Endothelial cell (in vitro differentiated cells): ENCODE measurements at places on chromosomes 16 and 17. TPM values are rescaled to one million over a fixed set of nuclear protein-coding genes. Genes with fewer than 3 reads are reported as not detected.
A peak's percentile ranks its signal among the peaks of the same experiment; 100 is the strongest.

HNF1B gene
- 0.13 TPM for total RNA-seq

NKD1 gene
- 2.4 TPM for total RNA-seq

KCNJ12 gene
- 0.56 TPM for total RNA-seq

CLEC18C gene
- 1.0 TPM for total RNA-seq

SECTM1 gene
- total RNA-seq: not detected

ENPP7 gene
- not detected for total RNA-seq

- no peaks in the 10 kb centered on the region for H3K4me1 ChIP-seq
- H3K4me3 ChIP-seq: no peak overlapping the region
- H3K36me3 ChIP-seq: no peaks in the 10 kb centered on the region
- no peak for DNase-seq
Measured at GRCh38 chr16:58337090-58337444, 42.2 kb upstream of the PRSS54 start.

DNA sequence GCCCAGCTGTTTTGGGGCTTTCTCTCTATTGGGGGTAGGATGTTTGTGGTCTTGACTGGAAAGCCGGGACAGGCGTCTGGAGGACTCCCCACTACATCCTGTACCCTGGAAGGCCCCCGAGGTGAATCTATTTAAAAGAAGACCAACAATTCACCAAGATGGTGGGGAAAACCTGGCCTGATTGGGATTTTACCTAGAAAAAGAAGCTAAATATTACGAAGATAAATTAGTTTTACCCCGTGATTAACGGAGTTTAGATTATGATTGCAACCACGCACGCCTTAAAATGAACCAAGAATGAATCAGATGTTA lies 779 bp upstream of the CCDC102A start:
- H3K4me1 ChIP-seq: peaks cover 31% of the 10 kb centered on the region
- peaks cover 4% of the 10 kb centered on the region for H3K36me3 ChIP-seq
- peak overlapping the region; percentile 4 for H3K27ac ChIP-seq
- DNase-seq: no peak

- peaks cover 17% of the 10 kb centered on the region for H3K36me3 ChIP-seq
- peaks cover 16% of the 10 kb centered on the region for H3K4me1 ChIP-seq
- no peak for DNase-seq
- peaks cover 23% of the 10 kb centered on the region for H3K27me3 ChIP-seq
Measured at GRCh38 chr16:67451061-67451703, 20.3 kb downstream of the HSD11B2 start.

DNA sequence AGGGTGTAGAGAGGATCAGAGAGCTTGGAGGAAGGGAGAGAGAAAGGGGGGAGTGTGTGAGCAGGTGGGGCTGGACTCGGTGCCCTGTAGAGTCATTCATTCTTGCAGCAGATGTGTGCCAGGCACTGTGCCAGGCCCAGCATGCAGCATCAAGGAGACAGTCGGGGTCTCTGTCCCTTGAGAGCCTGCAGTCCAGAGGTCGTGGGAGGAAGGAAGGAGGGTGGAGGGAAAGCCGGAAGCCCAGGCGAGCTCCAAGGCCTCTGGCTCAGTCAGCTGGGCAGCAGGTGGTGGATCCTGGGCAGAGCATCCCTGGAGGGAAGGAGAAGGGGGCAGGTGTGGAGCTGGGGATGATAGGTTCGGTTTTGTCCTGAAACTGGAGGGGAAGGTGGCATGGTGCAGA lies 27.5 kb downstream of the EPN2 start:
- peak overlapping the region; percentile 61 for H3K4me3 ChIP-seq
- peaks cover 81% of the 10 kb centered on the region for H3K4me1 ChIP-seq
- H3K27ac ChIP-seq: peak overlapping the region; percentile 82
- no peak for DNase-seq

GRCh38 chr17:21035406-21035805 lies 7.4 kb downstream of the USP22 start:
- H3K4me3 ChIP-seq: peak overlapping the region; percentile 61
- no peak for DNase-seq
- H3K36me3 ChIP-seq: peaks cover 12% of the 10 kb centered on the region
- peaks cover 61% of the 10 kb centered on the region for H3K4me1 ChIP-seq
- H3K27me3 ChIP-seq: peaks cover 2% of the 10 kb centered on the region
- peak overlapping the region; percentile 93 for H3K27ac ChIP-seq

DNA sequence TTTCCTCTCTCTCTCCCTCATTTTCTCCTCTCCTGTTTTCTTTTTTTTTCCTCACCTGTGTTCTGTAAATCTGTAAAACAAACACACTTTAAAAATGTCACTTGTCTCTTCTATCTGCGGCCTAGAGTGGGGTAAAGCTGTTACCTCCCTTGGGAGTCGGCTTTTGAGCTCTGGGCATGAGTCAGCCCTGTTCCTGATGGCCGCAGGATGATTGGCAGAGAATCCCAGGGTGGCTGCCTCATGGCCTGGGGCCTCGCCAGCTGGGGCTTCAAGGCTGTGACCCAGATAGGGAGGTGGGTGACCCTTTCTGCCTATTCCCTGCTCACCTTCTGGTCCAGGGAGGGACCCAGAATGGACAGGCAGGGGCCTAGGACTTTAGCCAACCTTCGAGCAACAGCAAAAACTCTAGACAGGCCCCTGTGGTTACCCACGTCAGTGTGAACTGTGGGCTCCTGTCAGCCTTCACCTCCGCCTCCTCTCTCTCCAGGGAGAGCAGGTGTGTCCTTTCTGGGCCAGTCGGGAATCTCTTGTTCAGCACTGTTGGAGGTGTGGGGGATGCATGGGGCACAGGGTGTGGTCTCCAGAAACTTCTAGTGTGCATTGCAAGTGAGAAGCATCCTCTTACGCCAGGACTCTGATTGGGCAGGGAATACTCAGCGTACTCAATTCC lies 87.4 kb downstream of the RAP1GAP2 start:
- no peaks in the 10 kb centered on the region for H3K36me3 ChIP-seq
- DNase-seq: no peak
- peaks cover 2% of the 10 kb centered on the region for H3K27me3 ChIP-seq
- H3K4me3 ChIP-seq: no peak overlapping the region

GRCh38 chr16:3554351-3554928 lies 22.8 kb downstream of the NLRC3 start:
- H3K27ac ChIP-seq: no peak overlapping the region
- peaks cover 17% of the 10 kb centered on the region for H3K36me3 ChIP-seq
- no peak for DNase-seq
- no peak overlapping the region for H3K4me3 ChIP-seq

DNA sequence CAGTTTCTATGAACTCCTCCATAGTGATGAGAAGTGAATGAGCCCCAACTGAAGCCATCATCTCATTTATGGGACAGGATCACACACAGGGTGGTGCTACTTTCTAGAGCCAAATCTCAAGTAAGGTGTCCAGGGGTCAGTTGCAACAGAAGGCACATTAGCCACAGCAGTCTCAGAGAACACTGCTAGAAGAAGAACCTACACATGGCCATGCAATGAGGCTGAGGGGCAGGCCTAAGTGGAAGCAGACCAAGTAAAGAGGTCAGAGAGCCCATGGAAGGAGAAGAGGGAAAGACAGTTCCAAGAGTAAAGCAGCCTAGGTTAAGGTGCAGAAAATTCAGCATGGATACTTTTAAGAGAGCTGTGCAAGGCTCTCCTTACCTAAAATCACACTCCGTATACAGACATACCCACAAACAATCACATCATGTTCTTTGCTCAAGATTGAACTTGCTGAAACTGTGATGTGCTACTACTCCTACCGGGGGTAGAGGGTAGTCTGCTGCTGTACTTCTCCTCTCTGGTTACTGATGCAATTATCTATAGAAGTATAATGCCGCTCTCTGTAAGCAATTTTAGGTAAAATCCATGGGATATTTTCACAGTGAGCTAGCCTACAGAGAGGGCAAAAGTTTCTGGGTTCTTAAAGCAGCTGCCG lies 1.7 kb downstream of the ABCA8 start:
- H3K4me3 ChIP-seq: no peak overlapping the region
- no peak overlapping the region for H3K27ac ChIP-seq
- peaks cover 5% of the 10 kb centered on the region for H3K36me3 ChIP-seq
- no peak for DNase-seq
- H3K4me1 ChIP-seq: peaks cover 15% of the 10 kb centered on the region
- H3K27me3 ChIP-seq: no peaks in the 10 kb centered on the region

- H3K4me3 ChIP-seq: no peak overlapping the region
- no peaks in the 10 kb centered on the region for H3K27me3 ChIP-seq
- H3K36me3 ChIP-seq: no peaks in the 10 kb centered on the region
- H3K4me1 ChIP-seq: peaks cover 3% of the 10 kb centered on the region
- no peak overlapping the region for H3K27ac ChIP-seq
Measured at GRCh38 chr16:79171931-79172705, 428.4 kb downstream of the MAF start.
